ENCODE measurements at places on chromosomes 13 and 19. TPM values are rescaled to one million over a fixed set of nuclear protein-coding genes. Genes with fewer than 3 reads are reported as not detected.
A peak's percentile ranks its signal among the peaks of the same experiment; 100 is the strongest.

GRCh38 chr13:90416938-90417337, 930.5 kb upstream of the MIR17HG start:
- H3K36me3 ChIP-seq = no peaks in the 10 kb centered on the region
- DNase-seq = no peak
- H3K4me3 ChIP-seq = no peak overlapping the region
- no peaks in the 10 kb centered on the region for H3K4me1 ChIP-seq

GRCh38 chr13:109781384-109782065, 4.9 kb downstream of the IRS2 start:
- DNase-seq = no peak
- peaks cover 53% of the 10 kb centered on the region for H3K4me1 ChIP-seq
- H3K27me3 ChIP-seq = no peaks in the 10 kb centered on the region
- H3K4me3 ChIP-seq = peak overlapping the region; percentile 82

- H3K4me1 ChIP-seq = no peaks in the 10 kb centered on the region
- H3K27me3 ChIP-seq = no peaks in the 10 kb centered on the region
- H3K27ac ChIP-seq = no peak overlapping the region
- DNase-seq = no peak
- no peak overlapping the region for H3K4me3 ChIP-seq
Measured at GRCh38 chr13:68174893-68175292, 944.8 kb upstream of the PCDH9 start.

- H3K4me1 ChIP-seq = peaks cover 48% of the 10 kb centered on the region
- H3K36me3 ChIP-seq = no peaks in the 10 kb centered on the region
- H3K4me3 ChIP-seq = no peak overlapping the region
- no peak overlapping the region for H3K27ac ChIP-seq
Measured at GRCh38 chr19:40596608-40597328, 4.4 kb upstream of the LTBP4 start.

- no peak overlapping the region for H3K4me3 ChIP-seq
- H3K27ac ChIP-seq = no peak overlapping the region
- no peaks in the 10 kb centered on the region for H3K4me1 ChIP-seq
- H3K27me3 ChIP-seq = no peaks in the 10 kb centered on the region
- H3K36me3 ChIP-seq = no peaks in the 10 kb centered on the region
Measured at GRCh38 chr13:38664906-38665305, 22.0 kb upstream of the FREM2 start.

GRCh38 chr13:24868874-24869273, 104.9 kb downstream of the RNF17 start:
- H3K4me1 ChIP-seq = no peaks in the 10 kb centered on the region
- H3K36me3 ChIP-seq = no peaks in the 10 kb centered on the region
- DNase-seq = no peak
- no peak overlapping the region for H3K4me3 ChIP-seq
- H3K27me3 ChIP-seq = no peaks in the 10 kb centered on the region

GRCh38 chr13:21080593-21080891, 19.2 kb upstream of the LATS2 start:
- no peak for DNase-seq
- H3K36me3 ChIP-seq = no peaks in the 10 kb centered on the region
- H3K27me3 ChIP-seq = no peaks in the 10 kb centered on the region
- H3K27ac ChIP-seq = no peak overlapping the region
- no peak overlapping the region for H3K4me3 ChIP-seq

GRCh38 chr19:57016491-57016890, 103.3 kb upstream of the USP29 start:
- no peaks in the 10 kb centered on the region for H3K4me1 ChIP-seq
- no peaks in the 10 kb centered on the region for H3K27me3 ChIP-seq

DNA sequence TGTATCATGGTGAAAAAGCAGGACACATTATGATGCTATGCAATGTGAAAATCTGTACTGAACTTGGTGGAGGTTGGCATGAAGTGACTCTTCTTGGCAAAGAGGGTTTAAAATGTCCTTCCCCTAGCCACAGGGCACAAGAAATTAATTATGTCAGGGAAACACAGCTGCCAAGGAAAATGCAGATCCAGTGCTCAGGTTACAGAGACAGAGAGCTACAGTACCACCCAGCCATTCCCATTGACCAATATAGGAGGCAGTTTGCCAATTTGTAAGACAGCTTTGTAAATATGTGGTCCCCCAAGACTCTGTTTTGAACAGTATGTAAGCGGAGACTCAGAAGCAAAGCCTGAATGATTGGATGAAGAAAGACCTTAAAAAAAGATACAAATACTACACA, 69.4 kb upstream of the KLF12 start:
- H3K27ac ChIP-seq = no peak overlapping the region
- no peak for DNase-seq
- no peak overlapping the region for H3K4me3 ChIP-seq
- no peaks in the 10 kb centered on the region for H3K4me1 ChIP-seq
- no peaks in the 10 kb centered on the region for H3K27me3 ChIP-seq
- H3K36me3 ChIP-seq = no peaks in the 10 kb centered on the region

DNA sequence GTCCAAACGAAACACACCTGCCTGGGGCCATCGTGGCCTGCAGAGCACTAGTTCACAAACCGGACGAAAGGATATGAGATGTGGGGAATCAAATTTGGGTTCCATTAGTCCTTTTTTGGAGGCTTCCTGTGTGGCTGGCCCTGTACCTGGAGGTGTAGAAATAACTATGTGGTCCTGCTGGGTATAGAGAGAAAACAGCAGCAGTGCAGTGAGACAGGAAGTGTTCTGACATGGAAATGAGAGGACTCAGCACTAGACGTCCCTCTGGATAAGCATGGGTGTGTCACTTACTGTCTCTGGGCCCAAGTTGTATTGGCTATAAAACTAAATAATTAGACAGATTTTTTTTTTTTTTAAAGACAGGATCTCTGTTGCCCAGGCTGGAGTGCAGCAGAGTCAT, 12.3 kb downstream of the KDELR1 start:
- DNase-seq = no peak
- H3K4me1 ChIP-seq = no peaks in the 10 kb centered on the region
- H3K4me3 ChIP-seq = no peak overlapping the region
- no peaks in the 10 kb centered on the region for H3K27me3 ChIP-seq
- peaks cover 33% of the 10 kb centered on the region for H3K36me3 ChIP-seq
- no peak overlapping the region for H3K27ac ChIP-seq

DNA sequence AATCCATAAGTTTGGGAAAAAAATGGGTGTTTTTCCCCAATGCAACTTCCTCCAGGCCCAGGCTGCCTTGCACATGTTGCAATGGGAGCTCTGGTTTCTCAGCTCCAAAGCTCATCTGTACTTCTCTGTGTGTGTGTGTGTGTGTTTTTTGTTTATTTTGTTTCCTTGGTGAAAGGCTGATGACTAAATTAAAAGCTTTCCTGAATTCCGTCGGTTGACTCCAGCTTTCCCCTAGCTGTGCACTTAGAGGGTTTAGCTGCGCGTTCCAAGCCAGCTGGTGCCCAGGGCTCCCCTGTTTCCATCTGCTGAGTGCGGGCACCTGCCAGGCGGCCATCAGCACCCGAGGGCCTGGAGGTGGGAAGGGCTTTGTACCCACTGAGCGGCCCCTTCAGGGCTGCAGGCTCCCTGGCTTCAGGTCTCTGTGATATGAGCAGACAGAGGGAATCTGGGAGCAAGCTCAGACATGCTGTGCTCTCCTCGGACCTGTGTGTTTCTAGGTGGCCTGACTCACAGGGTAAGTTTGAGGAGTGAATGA, 129.1 kb upstream of the SOX1 start:
- H3K27me3 ChIP-seq = no peaks in the 10 kb centered on the region
- H3K4me1 ChIP-seq = no peaks in the 10 kb centered on the region
- no peak overlapping the region for H3K27ac ChIP-seq
- DNase-seq = no peak
- H3K36me3 ChIP-seq = no peaks in the 10 kb centered on the region

DNA sequence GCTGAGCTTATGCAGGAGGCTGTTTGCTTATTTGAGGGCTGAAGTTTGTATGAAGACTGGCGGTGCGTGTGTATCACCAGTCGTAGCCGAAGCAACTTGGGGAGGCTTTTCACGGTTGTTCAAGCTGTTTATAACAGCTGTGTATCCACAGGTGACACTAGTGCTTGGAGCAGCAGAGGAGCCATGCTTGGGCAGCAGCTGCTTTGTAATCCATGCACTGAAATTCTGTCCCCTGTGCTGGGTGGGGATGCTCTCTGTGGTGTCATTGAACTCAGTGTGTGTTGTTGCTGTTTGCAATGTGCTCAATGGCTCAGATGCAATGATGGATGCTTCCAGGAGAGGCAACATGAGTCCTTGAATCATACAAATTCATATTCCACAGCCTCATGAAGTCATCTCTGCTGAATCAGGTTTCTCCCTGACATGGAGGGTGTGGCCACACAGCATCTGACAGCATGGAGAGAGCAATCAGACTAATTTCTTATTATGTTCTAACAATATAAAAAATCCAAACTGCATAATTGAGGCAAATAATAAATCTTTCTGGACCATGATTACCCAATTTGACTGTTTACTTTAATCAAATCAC, 18.8 kb upstream of the GTF3A start:
- no peak overlapping the region for H3K4me3 ChIP-seq
- H3K4me1 ChIP-seq = peaks cover 12% of the 10 kb centered on the region
- H3K27ac ChIP-seq = no peak overlapping the region
- no peaks in the 10 kb centered on the region for H3K27me3 ChIP-seq

DNA sequence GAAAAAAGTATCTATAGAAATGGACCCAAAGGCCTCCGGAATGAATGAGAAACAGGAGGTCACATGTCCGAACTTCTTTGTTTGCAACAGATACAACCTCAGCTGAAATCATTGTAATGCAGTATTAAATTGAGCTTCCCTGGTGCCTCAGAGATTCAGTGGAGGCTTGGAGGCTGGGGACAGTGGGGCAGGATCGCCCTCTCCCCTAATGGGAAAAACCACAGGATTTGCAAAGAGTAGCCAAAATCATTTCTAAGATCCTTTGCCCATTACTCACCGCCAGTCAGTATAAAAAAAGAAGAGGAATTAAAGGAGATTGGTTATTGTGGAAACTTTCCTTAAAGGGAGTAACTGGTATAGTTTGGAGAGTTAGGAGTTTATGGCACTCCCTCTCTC, 30.4 kb upstream of the IRS2 start:
- H3K4me3 ChIP-seq = no peak overlapping the region
- H3K4me1 ChIP-seq = no peaks in the 10 kb centered on the region
- no peak for DNase-seq
- no peaks in the 10 kb centered on the region for H3K36me3 ChIP-seq

- no peak overlapping the region for H3K27ac ChIP-seq
- H3K27me3 ChIP-seq = peaks cover 99% of the 10 kb centered on the region
- no peak overlapping the region for H3K4me3 ChIP-seq
- no peaks in the 10 kb centered on the region for H3K36me3 ChIP-seq
- H3K4me1 ChIP-seq = peaks cover 38% of the 10 kb centered on the region
Measured at GRCh38 chr13:78607409-78608251, 4.3 kb upstream of the POU4F1 start.

- H3K36me3 ChIP-seq = no peaks in the 10 kb centered on the region
- DNase-seq = no peak
- H3K27me3 ChIP-seq = no peaks in the 10 kb centered on the region
- no peak overlapping the region for H3K4me3 ChIP-seq
- H3K4me1 ChIP-seq = no peaks in the 10 kb centered on the region
Measured at GRCh38 chr13:94209117-94209516, 270.4 kb downstream of the DCT start.

GRCh38 chr19:12983542-12984142, 11.6 kb upstream of the NFIX start:
- H3K4me3 ChIP-seq = peak overlapping the region; percentile 45
- peaks cover 6% of the 10 kb centered on the region for H3K27me3 ChIP-seq
- peaks cover 12% of the 10 kb centered on the region for H3K4me1 ChIP-seq
- H3K27ac ChIP-seq = no peak overlapping the region

- H3K4me3 ChIP-seq = no peak overlapping the region
- DNase-seq = no peak
- no peaks in the 10 kb centered on the region for H3K36me3 ChIP-seq
- H3K27ac ChIP-seq = no peak overlapping the region
- no peaks in the 10 kb centered on the region for H3K27me3 ChIP-seq
Measured at GRCh38 chr19:30873003-30873402, 476.2 kb downstream of the TSHZ3 start.

GRCh38 chr13:93535251-93535650, 308.6 kb downstream of the GPC6 start:
- DNase-seq = no peak
- H3K4me3 ChIP-seq = no peak overlapping the region
- no peaks in the 10 kb centered on the region for H3K36me3 ChIP-seq
- H3K27me3 ChIP-seq = no peaks in the 10 kb centered on the region
- no peaks in the 10 kb centered on the region for H3K4me1 ChIP-seq
- H3K27ac ChIP-seq = no peak overlapping the region

GRCh38 chr13:28415994-28416421, 78.9 kb downstream of the FLT1 start:
- no peaks in the 10 kb centered on the region for H3K36me3 ChIP-seq
- H3K4me1 ChIP-seq = peaks cover 11% of the 10 kb centered on the region
- no peaks in the 10 kb centered on the region for H3K27me3 ChIP-seq
- no peak overlapping the region for H3K4me3 ChIP-seq

DNA sequence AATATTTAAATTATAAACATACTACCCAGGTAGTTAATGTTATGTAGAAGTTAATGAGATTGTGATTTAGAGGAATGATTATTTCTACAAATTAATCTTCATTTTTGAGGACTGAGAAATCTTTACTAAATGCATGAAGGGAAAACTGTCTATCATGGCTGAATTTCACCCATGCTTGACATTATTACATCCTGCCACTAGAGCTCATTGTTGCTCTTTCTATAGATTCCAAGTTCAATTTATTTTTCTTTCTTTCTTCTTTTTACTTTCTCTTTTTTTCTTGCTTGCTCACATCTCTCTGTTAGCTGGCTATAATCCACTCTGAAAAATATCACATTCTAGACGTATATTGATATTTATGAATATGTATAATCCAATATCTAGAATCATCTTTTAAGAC, 505.0 kb upstream of the KLHL1 start:
- no peak overlapping the region for H3K27ac ChIP-seq
- H3K27me3 ChIP-seq = no peaks in the 10 kb centered on the region
- no peaks in the 10 kb centered on the region for H3K4me1 ChIP-seq
- DNase-seq = no peak
- H3K4me3 ChIP-seq = no peak overlapping the region

DNA sequence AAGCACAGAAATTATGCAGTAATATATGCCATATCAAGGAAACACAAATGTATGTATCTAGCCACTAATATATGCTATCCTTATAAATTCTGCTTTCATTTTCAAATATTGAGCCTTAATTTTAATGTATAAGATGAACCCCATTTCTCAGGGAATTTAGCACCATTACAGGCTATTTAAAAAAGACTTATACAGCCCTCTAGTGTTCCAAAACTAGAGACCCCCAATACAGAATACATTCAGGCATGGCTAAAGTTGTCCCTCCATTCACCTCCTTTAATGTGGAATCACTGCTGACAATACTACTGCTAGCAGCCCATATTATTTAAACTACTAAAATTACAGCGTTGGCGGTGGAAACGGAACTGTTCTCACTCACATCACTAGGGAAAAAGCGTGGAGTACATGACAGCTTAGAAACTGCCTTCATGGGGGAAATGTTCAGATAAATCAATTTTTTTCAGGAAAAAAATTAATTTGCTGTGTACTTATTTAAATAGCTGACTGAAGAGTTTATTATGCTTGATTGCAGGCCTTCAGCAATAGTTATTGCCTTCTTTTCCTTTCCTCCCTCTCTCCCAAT, 541.0 kb downstream of the PCDH9 start:
- no peaks in the 10 kb centered on the region for H3K36me3 ChIP-seq
- no peaks in the 10 kb centered on the region for H3K4me1 ChIP-seq
- no peak overlapping the region for H3K4me3 ChIP-seq
- no peak overlapping the region for H3K27ac ChIP-seq

The HPN gene
- not detected for polyA plus RNA-seq

The SIGLEC5 gene
- 10.2 TPM for polyA plus RNA-seq

The C19orf85 gene
- polyA plus RNA-seq = not detected

The IGFL4 gene
- polyA plus RNA-seq = not detected

The ODAD3 gene
- 0.61 TPM for polyA plus RNA-seq

The LILRA1 gene
- 151 TPM for polyA plus RNA-seq

The ZNF8 gene
- polyA plus RNA-seq = 0.05 TPM

The SIAH3 gene
- polyA plus RNA-seq = not detected

The NCAN gene
- not detected for polyA plus RNA-seq

The VSTM1 gene
- 172 TPM for polyA plus RNA-seq

The TEX26 gene
- not detected for polyA plus RNA-seq

The DCT gene
- not detected for polyA plus RNA-seq

The NR1H2 gene
- 77.1 TPM for polyA plus RNA-seq

The MBD3L2 gene
- not detected for polyA plus RNA-seq

The CALR3 gene
- polyA plus RNA-seq = not detected

Data from CD14-positive monocyte (primary cell).